ENCODE measurements at places on chromosomes 6 and 20. TPM values are rescaled to one million over a fixed set of nuclear protein-coding genes. Genes with fewer than 3 reads are reported as not detected.

The SIGLEC1 gene
- 3.1 TPM for total RNA-seq

The TCF15 gene
- 0.22 TPM for total RNA-seq

The CYP39A1 gene
- 3.0 TPM for total RNA-seq

The GSTA2 gene
- total RNA-seq, result not detected

The CRIP3 gene
- 1.4 TPM for total RNA-seq

The NKAPL gene
- 0.21 TPM for total RNA-seq

The ENPP4 gene
- 26.3 TPM for total RNA-seq

The CCR6 gene
- 0.21 TPM for total RNA-seq
